ENCODE measurements at places on chromosomes 6 and 20. TPM values are rescaled to one million over a fixed set of nuclear protein-coding genes. Genes with fewer than 3 reads are reported as not detected.

The SLC12A5 gene
- total RNA-seq = not detected

The UBD gene
- total RNA-seq = not detected

The RHAG gene
- total RNA-seq = 0.44 TPM

The MEP1A gene
- total RNA-seq = not detected

GRCh38 chr6:88922775-88923548 is 40.5 kb downstream of the RNGTT start:
- no peaks in the 10 kb centered on the region for H3K4me1 ChIP-seq
- DNase-seq = no peak
- H3K4me3 ChIP-seq = no peak overlapping the region
- H3K27ac ChIP-seq = no peak overlapping the region
- H3K27me3 ChIP-seq = no peaks in the 10 kb centered on the region

GRCh38 chr6:23523771-23524170 is 602.2 kb upstream of the NRSN1 start:
- no peaks in the 10 kb centered on the region for H3K27me3 ChIP-seq
- no peaks in the 10 kb centered on the region for H3K36me3 ChIP-seq
- no peak for DNase-seq
- H3K4me1 ChIP-seq = peaks cover 6% of the 10 kb centered on the region
- no peak overlapping the region for H3K27ac ChIP-seq
- no peak overlapping the region for H3K4me3 ChIP-seq

GRCh38 chr20:36435592-36436541 is 105.5 kb upstream of the MYL9 start:
- H3K4me1 ChIP-seq = peaks cover 7% of the 10 kb centered on the region
- DNase-seq = peak; percentile 71
- H3K4me3 ChIP-seq = peak overlapping the region; percentile 56
- peaks cover 40% of the 10 kb centered on the region for H3K27me3 ChIP-seq
- H3K36me3 ChIP-seq = no peaks in the 10 kb centered on the region
- H3K27ac ChIP-seq = no peak overlapping the region

- H3K27me3 ChIP-seq = peaks cover 21% of the 10 kb centered on the region
- no peak overlapping the region for H3K27ac ChIP-seq
- H3K36me3 ChIP-seq = no peaks in the 10 kb centered on the region
- DNase-seq = no peak
These were observed 138.6 kb downstream of the ERMARD start for GRCh38 chr6:169890049-169890448.

GRCh38 chr6:140537834-140538705 is 1163.6 kb upstream of the CITED2 start:
- H3K27ac ChIP-seq = peak overlapping the region; percentile 55
- no peak for DNase-seq
- H3K27me3 ChIP-seq = no peaks in the 10 kb centered on the region
- H3K4me3 ChIP-seq = peak overlapping the region; percentile 15

DNA sequence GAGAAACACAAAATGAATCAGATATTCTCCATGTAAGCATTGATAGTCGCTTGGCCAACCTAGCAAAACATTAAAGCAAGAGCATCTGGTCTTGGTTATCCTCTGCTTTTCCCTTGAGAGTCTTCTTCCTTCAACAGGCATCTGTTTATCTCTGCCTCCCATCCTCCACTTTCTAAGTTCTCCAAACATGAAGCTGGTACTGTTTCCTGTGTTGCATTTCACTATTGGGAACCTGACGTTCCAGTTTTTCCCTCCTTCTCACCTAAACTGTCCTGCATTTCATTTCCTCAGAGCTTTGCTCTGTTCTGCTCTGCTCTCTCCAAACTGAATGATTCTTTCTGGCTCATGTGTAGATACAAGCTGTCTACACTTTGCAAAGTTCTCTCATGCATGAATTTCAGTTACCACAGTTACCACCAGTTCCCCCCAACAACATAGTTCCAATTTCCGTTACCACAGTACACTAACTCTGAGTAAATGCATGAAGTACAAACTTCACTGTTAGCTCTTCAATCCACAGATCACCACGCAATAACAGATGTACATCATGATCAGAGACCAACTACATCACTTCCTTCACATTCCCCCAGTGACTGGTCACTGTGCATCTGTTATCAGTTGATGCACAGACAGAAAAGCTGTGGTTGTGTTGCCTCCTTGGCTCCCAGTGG is 86.7 kb upstream of the F13A1 start:
- no peaks in the 10 kb centered on the region for H3K27me3 ChIP-seq
- no peak overlapping the region for H3K4me3 ChIP-seq
- DNase-seq = no peak
- peak overlapping the region; percentile 30 for H3K27ac ChIP-seq
- H3K36me3 ChIP-seq = no peaks in the 10 kb centered on the region
- H3K4me1 ChIP-seq = peaks cover 19% of the 10 kb centered on the region

- H3K4me3 ChIP-seq = no peak overlapping the region
- H3K27ac ChIP-seq = peak overlapping the region; percentile 7
- H3K27me3 ChIP-seq = no peaks in the 10 kb centered on the region
These were observed 166.1 kb downstream of the CD83 start for GRCh38 chr6:14283600-14284235.

GRCh38 chr6:113653275-113653674 is 203.9 kb upstream of the MARCKS start:
- DNase-seq = no peak
- no peak overlapping the region for H3K4me3 ChIP-seq
- no peaks in the 10 kb centered on the region for H3K36me3 ChIP-seq
- no peaks in the 10 kb centered on the region for H3K4me1 ChIP-seq
- no peak overlapping the region for H3K27ac ChIP-seq
- H3K27me3 ChIP-seq = no peaks in the 10 kb centered on the region

DNA sequence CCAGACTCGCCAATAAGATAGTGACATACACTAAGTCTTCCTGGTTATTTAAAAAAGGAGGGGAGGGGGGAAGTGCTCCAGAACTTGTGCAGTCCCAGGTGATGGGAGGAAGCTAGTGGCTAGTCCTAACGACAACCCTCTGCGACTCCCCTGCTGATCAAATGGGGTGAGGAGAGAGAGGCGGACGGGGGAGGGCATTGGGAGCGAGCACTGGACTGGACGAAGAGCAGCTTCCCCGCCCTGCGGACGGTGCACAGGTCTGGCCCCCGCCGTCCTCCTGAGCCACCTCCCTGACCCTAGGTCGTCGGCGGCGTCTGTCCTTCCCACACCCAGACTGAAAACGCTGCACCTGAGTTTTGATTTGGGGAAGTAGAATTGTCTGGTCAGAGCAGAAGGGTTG is 2.2 kb upstream of the OLIG3 start:
- no peak overlapping the region for H3K4me3 ChIP-seq
- H3K27me3 ChIP-seq = peaks cover 100% of the 10 kb centered on the region
- no peak for DNase-seq
- H3K36me3 ChIP-seq = no peaks in the 10 kb centered on the region

DNA sequence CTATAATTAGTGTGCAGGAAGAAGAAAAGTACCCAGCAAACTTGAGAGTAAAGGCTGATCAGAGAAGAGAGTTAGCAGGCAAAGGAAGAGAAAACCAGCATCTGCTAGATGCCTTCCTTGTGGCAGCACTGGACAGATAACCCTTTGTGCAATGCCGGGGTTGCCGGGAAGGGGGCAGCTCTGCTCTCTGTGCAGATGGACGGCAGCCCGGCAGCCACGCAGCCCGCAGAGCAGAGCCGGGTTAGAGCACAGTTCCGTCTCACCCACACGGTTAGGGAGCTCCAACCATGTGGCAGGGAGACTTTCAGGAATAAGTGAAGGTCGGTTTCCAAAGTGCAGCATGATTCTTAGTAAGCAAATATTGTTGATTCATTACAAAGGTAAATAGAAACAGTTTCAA is 80.0 kb upstream of the RPS6KA2 start:
- no peaks in the 10 kb centered on the region for H3K27me3 ChIP-seq
- H3K36me3 ChIP-seq = no peaks in the 10 kb centered on the region
- H3K27ac ChIP-seq = no peak overlapping the region
- peak; percentile 60 for DNase-seq
- peaks cover 6% of the 10 kb centered on the region for H3K4me1 ChIP-seq

- no peaks in the 10 kb centered on the region for H3K36me3 ChIP-seq
- no peak overlapping the region for H3K4me3 ChIP-seq
- peaks cover 13% of the 10 kb centered on the region for H3K4me1 ChIP-seq
- H3K27me3 ChIP-seq = no peaks in the 10 kb centered on the region
- DNase-seq = no peak
- no peak overlapping the region for H3K27ac ChIP-seq
These were observed 449.2 kb downstream of the GJA1 start for GRCh38 chr6:121884620-121885019.
